ENCODE measurements at places on chromosomes 1 and 21. TPM values are rescaled to one million over a fixed set of nuclear protein-coding genes. Genes with fewer than 3 reads are reported as not detected.

The RBM11 gene
- total RNA-seq: 0.13 TPM

The ZNF496 gene
- total RNA-seq: 21.4 TPM

The ALX3 gene
- not detected for total RNA-seq

The DISP3 gene
- 0.18 TPM for total RNA-seq

The NFASC gene
- 1.0 TPM for total RNA-seq

The PER3 gene
- total RNA-seq: 3.5 TPM

The LCE1F gene
- not detected for total RNA-seq

The MX1 gene
- 3.8 TPM for total RNA-seq

The NCAM2 gene
- total RNA-seq: 4.5 TPM

The VWA5B1 gene
- total RNA-seq: 0.04 TPM
